ENCODE measurements at places on chromosomes 2 and 18. TPM values are rescaled to one million over a fixed set of nuclear protein-coding genes. Genes with fewer than 3 reads are reported as not detected.

Gene CAVIN2
- total RNA-seq = 189 TPM

Gene CNDP2
- 29.3 TPM for total RNA-seq

Gene SLC9A4
- total RNA-seq = not detected

Gene GCG
- not detected for total RNA-seq

Gene AKAIN1
- total RNA-seq = not detected

Gene SLC30A3
- not detected for total RNA-seq

Gene MEP1B
- not detected for total RNA-seq

Gene TTN
- 6.7 TPM for total RNA-seq

Gene THUMPD2
- 12.7 TPM for total RNA-seq

Gene MEIS1
- total RNA-seq = 144 TPM
